ENCODE measurements at places on chromosomes 16 and 17.

DNA sequence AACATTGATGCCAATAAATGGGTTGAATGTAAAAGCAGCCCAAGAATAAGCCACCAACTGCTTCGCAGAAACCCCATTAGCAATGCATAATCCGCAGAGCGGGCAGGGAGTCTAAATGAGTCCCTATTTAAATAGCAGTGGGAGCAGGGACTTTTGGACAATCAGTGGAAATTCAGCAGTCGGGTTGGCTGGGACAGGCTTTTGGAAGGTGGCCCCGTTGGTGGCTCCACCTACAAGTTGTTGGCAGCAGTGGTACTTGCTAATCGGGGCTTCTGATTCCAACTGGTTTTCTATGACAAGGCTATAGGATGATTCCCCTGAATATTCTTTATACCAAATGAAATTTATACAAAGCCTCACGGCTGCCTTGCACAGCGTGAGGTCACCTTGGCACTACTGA lies 86.3 kb downstream of the WDR59 start:
- DNase-seq, result no peak

- DNase-seq, result no peak
These were observed 119.5 kb downstream of the MSI2 start for GRCh38 chr17:57375770-57376225.

GRCh38 chr16:9256196-9256595 lies 164.8 kb downstream of the HAPSTR1 start:
- DNase-seq, result no peak

DNA sequence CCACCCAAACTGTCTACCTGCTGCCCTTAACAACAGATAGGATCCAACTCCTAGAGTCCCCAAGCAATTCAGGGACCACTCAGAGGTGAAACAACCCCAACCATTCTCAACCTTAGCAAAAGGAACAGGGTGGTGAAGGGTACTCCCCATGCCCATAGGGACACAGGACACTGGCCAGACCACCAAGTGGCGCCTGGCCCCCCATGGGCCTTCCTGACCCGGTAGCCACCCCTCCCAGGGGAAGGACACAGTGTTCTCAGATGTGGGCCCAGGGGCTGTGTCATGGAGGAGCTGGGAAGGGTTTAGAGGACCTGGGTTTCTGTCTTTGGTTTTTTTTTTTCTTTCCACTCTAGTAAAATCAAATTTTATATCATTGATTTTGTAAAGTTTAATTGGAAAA lies 9.7 kb upstream of the SLC25A39 start:
- DNase-seq, result no peak

GRCh38 chr16:89722392-89723278 lies 1.3 kb downstream of the ZNF276 start:
- DNase-seq, result no peak

DNA sequence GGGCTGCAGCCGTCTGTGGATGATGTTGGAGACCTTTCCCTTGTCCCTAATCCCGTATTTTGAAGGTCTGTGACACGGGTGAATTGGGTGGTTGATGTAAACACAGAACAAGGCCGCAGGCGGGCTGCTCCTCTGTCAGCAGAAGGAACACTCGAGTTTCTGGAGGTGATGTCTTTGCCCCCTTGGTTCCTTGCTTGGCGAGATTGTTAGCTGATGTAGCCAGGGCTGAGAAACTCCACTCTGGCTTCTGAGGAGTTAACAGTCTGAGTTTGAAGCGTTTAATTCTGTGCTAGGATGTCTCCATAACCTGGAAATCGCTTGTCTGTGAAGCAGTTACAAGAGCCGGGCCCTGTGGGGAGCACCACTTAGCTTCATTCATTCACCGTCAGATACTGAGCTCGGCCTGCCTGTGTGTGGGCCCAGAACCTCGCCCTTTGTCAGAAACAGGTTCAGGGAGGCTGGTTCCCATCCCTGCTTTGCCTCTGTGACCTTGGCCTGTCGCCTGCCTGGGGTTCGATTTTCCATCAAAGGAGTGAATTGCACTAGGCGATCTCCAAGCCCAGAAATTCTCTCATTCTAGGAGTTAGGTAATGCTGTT lies 1.3 kb downstream of the MAPK8IP3 start:
- DNase-seq, result no peak

DNA sequence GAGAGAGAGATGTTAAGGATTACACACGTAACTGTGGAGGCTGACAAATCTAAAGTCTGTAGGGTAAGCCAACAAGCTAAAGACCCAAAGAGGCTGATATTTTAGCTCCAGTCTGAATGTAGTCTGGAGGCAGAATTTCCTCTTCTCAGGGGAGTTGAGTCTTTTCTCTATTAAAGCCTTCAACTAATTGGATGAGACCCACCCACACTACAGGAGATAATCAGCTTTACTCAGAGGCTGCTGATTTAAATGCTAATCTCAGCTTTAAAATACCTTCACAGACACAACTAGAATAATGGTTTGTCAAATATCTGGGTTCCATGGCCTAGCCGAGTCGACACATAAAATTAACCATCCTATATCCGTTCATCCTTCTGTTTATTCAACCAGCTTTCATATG lies 204.3 kb upstream of the PSMD7 start:
- no peak for DNase-seq

DNA sequence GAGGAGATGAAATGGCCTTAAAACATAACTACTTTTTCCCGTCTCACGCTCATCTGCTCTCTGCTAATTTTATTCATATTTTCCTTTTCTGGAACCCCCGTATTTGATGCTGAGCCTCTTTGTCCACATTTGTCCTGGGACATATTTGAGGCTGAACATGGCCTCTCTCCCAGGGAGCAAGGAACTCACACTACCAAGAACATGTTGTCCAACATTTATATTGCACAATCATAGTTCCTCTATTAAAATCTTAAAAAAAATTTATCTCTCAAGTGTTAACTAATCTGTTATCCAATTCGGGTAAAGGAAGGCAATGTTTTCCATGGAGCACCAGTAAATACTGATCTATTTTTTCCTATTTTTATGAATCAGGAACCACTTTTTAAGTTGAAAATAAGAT lies 60.2 kb downstream of the CMC2 start:
- DNase-seq, result no peak

GRCh38 chr16:48029768-48030167 lies 126.0 kb downstream of the ABCC12 start:
- no peak for DNase-seq

GRCh38 chr17:65557349-65558310 lies 3.8 kb downstream of the AXIN2 start:
- DNase-seq, result peak; percentile 85

GRCh38 chr17:69551212-69552010 lies 136.9 kb downstream of the MAP2K6 start:
- no peak for DNase-seq

DNA sequence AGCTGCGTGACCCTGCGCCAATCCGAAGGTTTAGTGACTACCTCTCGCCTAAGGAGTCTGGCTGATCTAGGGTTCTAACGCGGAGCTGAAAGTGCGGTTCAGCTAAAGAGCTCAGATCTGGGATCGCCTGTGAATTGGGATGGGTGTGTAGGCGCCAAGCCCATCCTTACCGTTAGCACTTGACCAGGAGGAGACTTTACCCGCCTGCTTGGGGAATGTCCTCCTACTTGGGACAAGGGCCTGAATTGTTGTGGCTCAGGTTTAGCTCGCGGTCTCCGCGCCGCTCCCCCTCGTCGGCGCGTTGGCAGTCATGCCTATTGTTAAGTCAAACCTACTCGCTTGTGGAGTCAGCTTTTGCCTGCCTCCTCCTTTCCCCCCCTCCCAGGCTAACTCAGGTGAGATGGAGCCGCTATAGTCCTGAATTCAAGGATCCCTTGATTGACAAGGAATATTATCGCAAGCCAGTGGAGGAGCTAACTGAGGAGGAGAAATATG lies 480 bp downstream of the MRPS7 start:
- no peak for DNase-seq

DNA sequence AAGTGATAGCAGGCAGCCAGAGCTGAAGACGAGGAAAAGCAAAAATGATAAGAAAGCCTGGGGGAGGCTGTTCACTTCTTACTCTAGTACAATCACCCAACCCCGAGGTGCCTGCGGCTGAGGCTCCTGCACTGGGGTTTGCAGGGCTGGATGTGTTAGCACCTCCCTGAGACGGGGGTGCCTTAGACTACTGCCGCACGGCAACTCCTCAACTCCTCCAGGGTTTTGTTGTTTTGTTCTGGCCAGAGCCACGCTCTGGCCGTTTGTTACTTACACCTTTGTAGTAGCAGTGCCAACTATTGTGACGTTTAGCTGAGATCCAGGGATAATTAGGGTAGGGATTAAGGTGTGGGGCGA lies 51.5 kb downstream of the LDHD start:
- DNase-seq, result no peak

GRCh38 chr17:1143573-1143972 lies 36.2 kb downstream of the ABR start:
- DNase-seq, result no peak

GRCh38 chr16:24102209-24102660 lies 153.9 kb upstream of the CACNG3 start:
- no peak for DNase-seq

- DNase-seq, result no peak
These were observed 1.8 kb downstream of the ZACN start for GRCh38 chr17:76080768-76081287.

- no peak for DNase-seq
These were observed 41.1 kb downstream of the AHSP start for GRCh38 chr16:31568577-31569359.

DNA sequence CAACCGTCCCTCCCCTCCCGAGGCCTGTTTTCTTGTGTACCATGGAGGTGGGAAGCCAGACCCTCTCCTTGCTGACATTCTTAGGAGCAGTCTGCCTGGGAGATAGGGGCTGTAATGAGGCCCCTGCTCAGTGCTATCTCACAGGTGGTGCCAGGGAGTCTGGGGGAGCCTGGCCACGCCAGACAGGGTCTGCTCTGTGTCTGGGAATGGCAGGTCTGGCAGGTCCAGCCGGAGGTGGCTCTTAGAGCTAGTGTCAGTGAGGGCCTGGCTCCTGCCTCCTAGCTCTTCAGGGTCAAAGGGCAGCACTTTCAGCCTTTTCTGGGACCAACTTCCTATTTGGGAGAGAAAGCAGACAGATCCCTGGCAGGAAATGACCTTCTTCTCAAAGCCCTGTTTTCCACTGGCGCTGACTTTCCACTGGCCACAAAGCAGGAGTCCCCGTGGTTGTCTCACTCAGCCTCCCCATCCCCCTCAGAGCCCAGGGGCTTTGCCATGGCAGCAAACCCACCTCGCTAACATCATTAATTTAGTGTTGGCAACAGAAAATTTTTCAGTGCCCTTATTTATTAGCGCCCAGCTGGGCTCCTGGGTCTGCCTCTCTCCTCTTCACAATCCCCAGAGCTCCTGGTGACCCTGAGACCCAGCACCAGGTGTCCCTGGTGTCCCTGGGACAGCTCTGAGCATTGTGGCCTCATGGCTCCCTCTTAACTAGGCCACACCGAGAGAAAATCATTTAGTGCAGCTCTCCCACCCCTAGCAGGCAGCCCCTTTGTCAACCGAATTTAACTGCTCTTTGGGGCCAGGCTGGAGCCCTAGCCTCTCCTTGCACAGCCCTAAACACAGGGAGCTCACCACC lies 24.0 kb upstream of the DOK4 start:
- DNase-seq, result no peak

GRCh38 chr16:21949713-21950260 lies 3.4 kb upstream of the UQCRC2 start:
- no peak for DNase-seq

DNA sequence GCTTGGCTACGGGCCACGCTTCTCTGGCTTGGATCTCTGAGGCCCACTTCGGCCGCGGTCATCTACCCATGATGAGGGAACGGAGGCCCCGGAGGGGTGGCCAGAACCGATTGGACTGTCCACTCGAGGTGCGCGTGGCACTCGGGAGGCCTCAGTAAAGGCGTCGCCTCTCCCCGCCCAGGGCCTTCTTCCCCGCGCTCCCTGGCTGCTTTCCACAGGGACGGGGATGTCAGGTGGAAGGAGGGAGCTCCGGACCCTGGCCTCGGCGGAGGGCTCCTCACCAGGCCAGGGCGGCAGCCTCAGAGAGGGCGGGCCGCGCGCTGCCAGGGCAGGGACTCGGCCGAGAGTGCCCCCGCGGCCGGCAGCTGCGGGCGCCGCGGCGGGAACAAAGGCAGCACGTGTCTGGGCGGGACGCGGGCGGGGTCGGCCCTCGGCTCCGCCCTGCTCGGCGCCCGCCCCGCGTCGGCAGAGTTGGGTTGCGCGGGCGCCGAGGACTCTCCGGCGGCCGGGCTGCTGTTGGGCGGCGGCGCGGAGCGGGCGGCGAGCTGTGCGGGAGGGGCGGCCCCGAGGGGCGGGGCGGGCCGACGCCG lies 587 bp upstream of the CDK5R1 start:
- no peak for DNase-seq

DNA sequence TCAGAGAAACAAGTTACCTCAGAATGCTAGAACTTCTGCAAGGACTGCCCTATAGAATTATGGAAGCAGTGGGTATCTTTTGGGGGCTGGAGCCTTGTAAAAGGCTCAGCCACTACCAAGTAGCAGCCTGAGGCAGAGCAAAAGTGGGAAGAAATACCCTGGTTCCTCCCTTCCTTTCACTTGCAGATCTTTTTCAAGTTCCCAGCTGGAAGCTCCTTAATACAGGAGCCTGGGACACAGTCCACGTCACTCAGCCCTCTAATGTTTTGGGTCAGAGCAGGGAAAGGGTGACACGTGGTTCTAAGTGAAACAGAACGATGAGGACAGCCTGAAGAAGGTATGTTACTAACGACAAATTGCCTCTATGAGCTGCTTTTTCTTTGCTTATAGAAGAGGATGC lies 93.1 kb downstream of the CNTNAP4 start:
- no peak for DNase-seq

- DNase-seq, result no peak
These were observed 158.1 kb downstream of the ZNF423 start for GRCh38 chr16:49697631-49698452.

DNA sequence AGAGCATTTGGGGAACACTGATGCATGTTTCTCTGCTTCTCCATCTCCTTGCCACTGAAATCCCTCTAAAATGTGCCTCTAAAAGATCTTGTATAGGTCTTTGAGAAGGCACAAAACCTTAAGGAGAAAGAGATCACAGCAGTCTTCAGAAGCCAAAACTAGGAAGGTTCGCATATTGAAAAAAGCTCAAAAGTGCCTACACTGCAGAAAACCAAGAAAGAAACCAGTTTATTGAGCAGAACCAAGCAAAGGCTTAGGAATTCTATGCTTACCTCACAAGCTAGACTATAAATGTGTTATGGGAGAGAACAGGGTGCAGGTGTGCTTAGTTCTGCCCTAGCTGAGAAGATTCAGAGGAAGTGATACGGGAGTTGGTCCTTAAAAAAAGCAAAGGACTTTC lies 16.6 kb downstream of the DGKE start:
- no peak for DNase-seq

- DNase-seq, result no peak
These were observed 111.7 kb upstream of the HS3ST4 start for GRCh38 chr16:25580041-25580440.

DNA sequence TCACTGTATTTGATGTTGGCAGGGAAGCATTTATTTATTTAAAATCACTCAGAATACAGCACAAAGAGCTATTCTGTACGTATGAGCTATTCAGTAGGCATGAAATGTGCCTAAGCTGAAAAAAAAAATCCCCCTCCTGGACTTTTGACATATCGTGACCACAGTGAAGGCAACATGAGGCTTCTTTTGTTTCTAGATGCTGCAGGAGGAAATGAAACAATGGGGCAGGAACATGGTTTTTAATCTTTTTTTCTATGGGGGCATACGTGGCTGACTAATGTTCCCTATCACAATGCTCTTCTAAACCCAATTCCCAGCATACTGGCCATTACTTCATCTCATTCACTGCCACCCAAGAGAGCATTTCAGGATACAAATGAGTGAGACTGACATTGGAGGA lies 191.0 kb upstream of the PMFBP1 start:
- no peak for DNase-seq

GRCh38 chr16:80527297-80527696 lies 13.5 kb upstream of the DYNLRB2 start:
- no peak for DNase-seq

GRCh38 chr16:3880623-3881498 lies at the start of gene CREBBP:
Gene CREBBP (minus strand): TSS chr16:3880713. CDS start chr16:3879916, 797 bp downstream.
- no peak for DNase-seq
